ENCODE measurements at places on chromosomes 3 and 15. TPM values are rescaled to one million over a fixed set of nuclear protein-coding genes. Genes with fewer than 3 reads are reported as not detected.
A peak's percentile ranks its signal among the peaks of the same experiment; 100 is the strongest.

- no peak overlapping the region for H3K27ac ChIP-seq
- H3K4me1 ChIP-seq = peaks cover 8% of the 10 kb centered on the region
- no peaks in the 10 kb centered on the region for H3K36me3 ChIP-seq
- peak; percentile 37 for DNase-seq
Measured at GRCh38 chr3:113279686-113280085, 68.3 kb downstream of the BOC start.

SKOR1 gene
- total RNA-seq = 0.19 TPM

MFGE8 gene
- 38.1 TPM for total RNA-seq

GOLGA6L9 gene
- 2.9 TPM for total RNA-seq

DNA sequence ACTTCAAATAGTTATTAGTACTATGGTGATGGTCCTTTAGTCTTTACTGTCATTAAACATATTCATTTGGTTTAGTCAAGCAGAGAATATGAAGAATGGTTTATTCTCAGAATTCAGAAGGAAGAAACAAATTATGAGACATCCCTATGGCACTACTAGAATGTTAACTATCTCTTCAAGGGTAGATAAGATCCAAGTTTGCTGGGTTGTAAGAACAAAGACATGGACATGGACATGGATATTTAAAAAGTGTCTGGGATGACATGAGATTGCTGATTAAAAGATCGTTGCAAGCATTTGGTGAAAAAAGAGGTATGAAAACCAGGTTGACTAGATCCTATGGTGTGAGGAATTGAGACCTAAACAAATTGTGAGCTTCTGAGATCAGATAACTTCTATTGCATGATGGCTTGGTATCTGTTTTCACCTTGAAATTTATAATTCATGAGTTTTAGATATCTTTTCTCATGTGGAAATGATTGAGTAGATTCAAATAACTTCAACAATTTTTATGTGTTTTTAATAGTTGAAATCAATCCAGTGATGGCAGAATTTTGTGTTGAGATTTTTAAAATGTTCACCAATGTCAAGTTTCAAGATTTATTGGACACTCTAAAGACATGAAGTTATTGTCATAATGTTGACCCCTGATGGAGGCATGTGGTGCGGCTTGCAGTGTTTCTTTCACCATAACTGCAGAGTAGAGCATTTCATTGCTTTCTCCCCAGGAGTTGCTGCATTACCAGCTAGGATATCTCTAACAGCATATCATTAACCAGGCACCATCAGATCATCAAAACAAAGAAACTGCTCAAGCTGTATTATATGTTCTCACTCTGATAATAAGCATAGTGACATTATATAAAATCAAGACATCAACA, 72.6 kb downstream of the NAALADL2 start:
- H3K27me3 ChIP-seq = no peaks in the 10 kb centered on the region
- no peaks in the 10 kb centered on the region for H3K4me1 ChIP-seq
- no peaks in the 10 kb centered on the region for H3K36me3 ChIP-seq
- no peak overlapping the region for H3K4me3 ChIP-seq
- DNase-seq = no peak
- no peak overlapping the region for H3K27ac ChIP-seq

DNA sequence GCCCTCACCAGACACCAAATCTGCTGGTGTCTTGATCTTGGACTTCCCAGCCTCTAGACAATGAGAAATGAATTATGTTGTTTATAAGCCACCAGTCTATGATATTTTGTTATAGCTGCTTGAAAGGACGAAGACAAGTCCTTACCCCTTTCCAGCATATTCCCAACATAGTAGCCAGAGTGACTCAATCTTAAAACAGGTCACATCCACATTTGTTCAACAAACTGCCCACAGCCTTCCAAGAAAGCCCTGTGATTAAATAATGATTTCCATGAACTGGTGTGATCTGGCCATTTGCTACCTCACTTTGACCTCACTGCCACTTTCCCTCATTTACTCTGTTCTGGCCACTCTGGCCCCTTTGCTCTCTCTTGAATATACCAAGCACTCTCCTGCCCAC, 193.7 kb upstream of the CFAP20DC start:
- H3K4me3 ChIP-seq = no peak overlapping the region
- peaks cover 3% of the 10 kb centered on the region for H3K36me3 ChIP-seq
- no peak for DNase-seq
- H3K27ac ChIP-seq = no peak overlapping the region
- H3K4me1 ChIP-seq = peaks cover 6% of the 10 kb centered on the region

All from activated CD8-positive, alpha-beta memory T cell treated with anti-CD3 and anti-CD28 coated beads, Interleukin-2, amount 10 ng/mL, durations not matched to agents 7 days and 5 days (primary cell).